Memory B cell (primary cell): ENCODE measurements at places on chromosomes 2 and 18.

- DNase-seq, result no peak
These were observed 111.8 kb downstream of the HDAC4 start for GRCh38 chr2:239288951-239289511.

GRCh38 chr18:69172046-69172445 lies 228.6 kb upstream of the DOK6 start:
- no peak for DNase-seq

GRCh38 chr2:155377266-155377680 lies 678.8 kb downstream of the KCNJ3 start:
- no peak for DNase-seq

DNA sequence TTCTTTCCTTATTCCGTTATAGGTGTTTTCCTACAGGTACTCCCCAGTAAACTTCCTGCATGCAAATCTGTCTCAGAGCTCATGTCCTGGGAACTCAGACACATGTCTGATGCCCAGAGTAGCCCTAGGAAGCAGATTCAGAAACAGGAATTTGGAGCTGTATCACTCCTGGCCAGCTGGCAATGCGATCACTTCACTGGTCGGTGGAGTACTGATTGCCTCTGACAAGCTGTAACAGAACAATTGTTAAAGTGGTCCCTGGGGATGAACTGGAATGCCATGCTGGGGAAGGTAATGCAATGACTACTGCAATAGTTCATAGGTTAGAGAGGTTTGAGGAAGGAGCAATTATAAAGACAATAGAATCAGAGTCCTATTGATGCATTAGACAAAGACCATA lies 131.6 kb upstream of the DOCK10 start:
- DNase-seq, result no peak
